ENCODE measurements at places on chromosomes 5 and 9.

DNA sequence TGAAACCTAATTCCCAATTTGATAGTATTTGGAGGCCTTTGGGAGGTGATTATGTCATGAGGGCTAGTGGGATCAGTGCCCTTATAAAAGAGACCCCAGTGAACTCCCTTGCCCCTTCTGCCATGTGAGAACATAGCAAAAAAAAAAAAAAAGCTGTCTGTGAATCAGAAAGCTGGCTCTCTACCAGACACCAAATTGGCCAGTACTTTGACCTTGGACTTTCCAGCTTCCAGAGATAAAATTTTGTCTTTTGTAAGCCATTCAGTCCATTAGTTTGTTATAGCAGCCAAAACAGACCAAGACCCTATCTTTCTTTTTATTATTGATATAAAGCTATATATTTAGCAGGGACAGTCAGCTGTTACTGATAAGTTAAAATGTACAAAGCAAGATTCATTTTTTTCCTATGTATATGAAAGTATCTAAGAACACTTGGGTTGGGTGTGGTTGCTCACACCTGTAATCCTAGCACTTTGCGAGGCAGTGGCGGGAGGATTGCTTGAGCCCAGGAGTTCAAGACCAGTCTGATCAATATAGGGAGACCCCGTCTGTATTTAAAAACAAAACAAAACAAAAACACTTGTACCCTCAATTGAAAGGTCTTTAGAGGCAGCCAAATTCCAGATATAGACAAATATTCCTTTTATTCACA, 8.1 kb upstream of the C5orf24 start:
- no peak for DNase-seq

DNA sequence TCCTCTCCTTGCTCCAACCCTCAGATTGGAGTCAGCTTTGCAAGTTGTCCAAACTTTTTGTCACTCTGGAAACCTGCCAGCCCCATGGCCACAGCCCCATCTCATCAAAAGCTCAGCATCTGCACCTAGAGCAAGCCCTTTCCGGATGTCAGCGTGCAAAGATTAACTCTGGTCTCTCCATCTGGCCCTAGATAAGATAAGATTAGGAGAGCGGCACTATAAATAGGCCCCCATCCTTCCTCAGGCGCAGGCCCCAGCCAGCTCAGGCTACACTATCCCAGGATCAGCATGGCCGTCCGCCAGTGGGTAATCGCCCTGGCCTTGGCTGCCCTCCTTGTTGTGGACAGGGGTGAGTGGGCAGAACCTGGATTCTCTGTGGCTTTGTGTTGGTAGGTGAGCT, at the start of gene SPINK4:
Gene SPINK4 (plus strand): TSS at position 247 of the 400 bp plus-strand sequence. CDS start 42 bp downstream, at position 289.
- no peak for DNase-seq

DNA sequence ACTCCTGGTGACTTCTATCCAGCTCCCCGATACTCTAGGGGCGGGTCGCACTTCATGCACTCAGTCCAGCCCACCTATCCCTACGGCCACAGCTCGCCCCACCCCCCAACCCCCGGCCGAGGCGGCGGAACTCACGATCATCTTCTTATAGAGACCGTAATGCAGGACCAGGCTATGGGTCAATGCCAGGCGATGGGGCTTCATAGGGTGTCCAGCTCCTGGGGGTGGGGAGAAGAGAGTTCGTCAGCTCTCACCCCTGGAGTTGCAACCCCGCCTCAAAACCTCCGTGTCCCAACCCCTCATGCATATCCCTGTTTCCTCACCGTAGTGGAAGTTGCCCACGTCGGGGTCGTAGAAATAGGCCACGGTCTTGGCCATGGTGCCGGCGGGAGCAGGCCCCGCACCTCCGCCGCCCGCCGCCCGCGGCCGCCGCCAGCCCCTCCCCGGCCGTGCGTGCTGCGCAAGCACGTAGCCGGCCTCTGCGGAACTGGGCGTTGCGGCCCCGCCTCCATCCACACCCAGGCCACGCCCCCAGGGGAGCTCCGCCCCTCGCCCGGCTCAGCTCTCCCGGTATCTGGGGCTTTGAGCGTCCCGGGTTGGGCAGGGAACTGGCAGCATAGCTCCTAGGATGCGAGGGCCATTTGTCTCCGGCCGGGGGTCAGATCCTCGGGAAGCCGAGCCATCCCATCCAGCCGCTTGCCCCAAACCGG, at the start of the genes HDAC3 and RELL2:
Gene HDAC3 (minus strand): TSS at position 437 of the 710 bp plus-strand sequence. CDS start 59 bp downstream, at position 378.
Gene RELL2 (plus strand): TSS at position 585 of the 710 bp plus-strand sequence. CDS start 1,229 bp downstream, outside the sequence.
- DNase-seq, result peak; percentile 97

- DNase-seq, result no peak
Observed at GRCh38 chr5:38500573-38501260, 55.7 kb downstream of the LIFR start.

- no peak for DNase-seq
Observed at GRCh38 chr9:134406366-134407120, 80.3 kb downstream of the RXRA start.

DNA sequence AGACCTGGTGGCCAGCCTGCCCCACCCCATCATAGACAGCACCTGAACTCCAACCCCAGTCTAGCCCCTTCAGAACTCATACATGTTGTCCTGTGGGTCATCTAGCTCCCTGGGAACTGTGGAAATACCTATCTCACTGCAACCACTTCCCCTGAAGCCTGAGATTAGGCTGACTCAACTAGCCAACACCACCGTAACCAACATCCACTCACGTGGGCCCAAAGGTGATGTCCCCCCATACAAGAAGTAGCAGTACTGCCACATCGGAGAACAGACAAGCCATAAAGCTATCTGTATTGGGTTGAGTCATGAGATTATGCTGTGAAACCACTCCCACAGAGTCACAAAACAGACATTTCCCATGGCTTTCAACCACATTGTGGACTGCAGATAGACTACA, 46.6 kb downstream of the OSMR start:
- no peak for DNase-seq

- DNase-seq, result no peak
Observed at GRCh38 chr9:88773627-88774244, 217.5 kb upstream of the S1PR3 start.

- no peak for DNase-seq
Observed at GRCh38 chr5:5593391-5593790, 170.9 kb downstream of the ICE1 start.

GRCh38 chr5:113446358-113446927, 11.7 kb upstream of the TSSK1B start:
- DNase-seq, result no peak

DNA sequence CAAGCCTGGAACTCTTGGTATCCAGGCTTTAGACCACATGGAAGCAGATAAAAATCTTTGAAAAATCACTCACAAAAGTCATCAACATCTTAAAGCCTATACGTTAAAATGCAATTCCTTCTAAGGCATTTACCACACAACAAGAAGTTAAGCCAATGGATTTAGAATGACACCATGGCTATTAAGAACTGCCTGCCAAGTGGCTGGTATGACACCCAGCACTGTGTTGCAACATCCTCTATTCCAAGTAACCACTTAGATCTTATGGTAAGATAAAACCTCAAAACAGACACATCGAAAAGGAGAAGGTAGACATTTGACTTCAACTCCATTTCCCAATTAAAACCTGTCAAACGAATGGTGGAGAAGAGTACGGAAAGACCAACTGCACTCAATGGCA, 344.2 kb upstream of the SLC30A5 start:
- DNase-seq, result no peak

- peak; percentile 42 for DNase-seq
Observed at GRCh38 chr9:4339357-4339756, 39.5 kb upstream of the GLIS3 start.

DNA sequence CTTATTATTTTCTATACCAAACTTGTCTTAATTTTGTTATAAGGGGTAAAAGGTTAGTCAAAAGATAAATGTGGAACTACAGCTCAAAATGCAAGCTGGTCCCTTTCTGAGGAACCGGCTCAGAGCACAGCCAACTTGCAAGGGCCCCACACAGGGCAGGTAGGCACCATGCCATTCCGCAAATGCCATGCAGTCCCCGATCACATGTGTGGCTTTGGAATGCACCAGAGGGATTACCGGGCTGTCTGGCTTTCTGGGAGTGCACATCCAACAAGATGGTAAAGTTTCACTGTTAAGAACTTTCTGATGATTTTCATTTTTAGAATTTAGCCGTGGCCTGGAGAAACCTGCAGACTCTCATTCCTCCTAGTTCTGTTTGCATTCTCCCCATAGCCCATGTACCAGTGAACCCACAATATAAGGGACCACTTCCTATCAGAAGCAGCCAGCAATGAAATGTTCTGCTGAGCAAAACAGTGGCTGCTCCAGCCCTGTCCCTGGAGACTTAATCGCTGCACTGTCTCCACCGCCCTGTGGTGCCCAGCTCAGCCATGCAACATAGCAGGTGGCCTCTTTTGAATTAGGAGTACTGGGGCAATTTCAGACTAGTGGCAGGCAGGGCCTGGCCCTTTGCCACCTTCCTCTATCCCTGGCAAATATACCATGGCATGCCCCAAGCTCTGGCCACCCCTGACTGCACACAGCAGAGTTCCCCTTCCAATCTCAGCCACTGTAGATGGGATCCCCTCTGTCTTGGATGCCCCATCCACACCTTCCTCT, 11.4 kb downstream of the SHB start:
- DNase-seq, result no peak

GRCh38 chr5:98827161-98827560, 53.7 kb downstream of the RGMB start:
- DNase-seq, result no peak

DNA sequence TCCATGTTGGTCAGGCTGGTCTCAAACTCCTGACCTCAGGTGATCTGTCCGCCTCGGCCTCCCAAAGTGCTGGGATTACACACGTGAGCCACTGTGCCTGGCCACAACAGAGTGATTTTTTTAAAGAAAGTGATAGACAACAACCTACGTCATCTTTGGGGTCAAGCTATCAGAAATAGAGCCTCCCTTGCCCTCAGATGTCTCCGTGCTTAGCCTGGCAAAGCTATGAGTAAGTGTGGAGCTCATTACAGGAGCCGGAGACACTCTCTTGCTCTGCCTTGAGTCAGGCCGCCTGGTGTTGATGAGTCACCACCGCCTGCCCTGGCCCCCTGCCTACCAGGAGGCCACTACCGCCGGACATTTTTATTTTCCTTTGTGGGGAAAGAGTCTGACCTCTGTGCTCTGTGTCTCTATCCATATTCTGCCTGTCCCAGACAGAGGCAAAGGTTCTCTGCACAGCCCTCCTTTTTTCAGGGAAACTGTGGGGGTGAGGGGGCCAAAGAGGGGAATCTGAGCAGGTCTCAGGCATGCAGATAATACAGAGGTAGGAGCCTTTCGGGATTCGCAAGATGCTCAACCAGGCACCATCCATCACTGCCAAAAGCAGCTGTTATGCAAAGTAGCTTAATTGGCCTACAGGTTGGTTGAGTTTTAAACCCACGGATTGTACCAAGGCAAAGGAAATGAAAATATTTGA, 123.7 kb upstream of the CPEB4 start:
- DNase-seq, result no peak

DNA sequence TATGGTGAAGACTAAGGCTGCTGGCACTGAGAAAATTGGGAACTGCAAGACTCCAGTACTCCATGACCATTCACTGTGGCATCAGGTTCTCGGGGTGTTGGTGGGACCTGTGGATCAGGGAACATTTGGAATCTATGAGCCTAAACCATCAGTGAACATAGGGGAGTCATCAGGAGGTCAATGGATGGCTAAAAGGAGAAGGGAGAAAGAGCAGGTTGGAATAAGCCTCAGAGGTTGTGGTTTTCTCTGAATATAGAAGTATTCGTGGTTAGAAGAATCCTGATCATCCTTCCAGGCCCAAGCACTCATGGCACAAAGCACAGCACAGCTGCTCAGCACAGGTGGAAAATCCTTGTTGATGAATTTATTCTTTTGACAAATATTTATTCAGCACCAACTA, 156.6 kb downstream of the SEMA6A start:
- DNase-seq, result no peak

GRCh38 chr5:91058575-91058974, 324.5 kb downstream of the ARRDC3 start:
- DNase-seq, result no peak

GRCh38 chr9:128055344-128056040, 11.6 kb downstream of the NAIF1 start:
- DNase-seq, result no peak

GRCh38 chr9:16869882-16870595, 431 bp downstream of the BNC2 start:
- no peak for DNase-seq

DNA sequence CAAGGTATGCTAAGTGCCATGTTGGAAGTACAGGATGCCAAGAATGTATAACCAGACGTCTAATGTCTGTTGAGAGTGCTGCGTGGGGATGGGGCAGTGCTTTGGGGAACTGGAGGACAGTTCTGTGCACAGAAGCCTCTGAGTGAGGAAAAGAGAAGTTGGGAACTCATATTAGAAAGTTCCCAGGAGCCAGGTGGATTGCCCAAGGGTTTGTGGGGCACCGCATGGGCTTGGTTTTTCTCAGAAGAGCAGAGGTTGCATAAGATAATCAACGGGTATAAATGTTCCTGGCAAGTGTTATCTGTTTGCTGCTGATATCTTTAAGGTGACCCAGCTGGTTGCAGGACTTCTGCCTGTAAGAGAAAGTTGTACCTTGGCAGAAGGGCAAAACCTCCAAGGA, 13.1 kb downstream of the HRH2 start:
- DNase-seq, result no peak

DNA sequence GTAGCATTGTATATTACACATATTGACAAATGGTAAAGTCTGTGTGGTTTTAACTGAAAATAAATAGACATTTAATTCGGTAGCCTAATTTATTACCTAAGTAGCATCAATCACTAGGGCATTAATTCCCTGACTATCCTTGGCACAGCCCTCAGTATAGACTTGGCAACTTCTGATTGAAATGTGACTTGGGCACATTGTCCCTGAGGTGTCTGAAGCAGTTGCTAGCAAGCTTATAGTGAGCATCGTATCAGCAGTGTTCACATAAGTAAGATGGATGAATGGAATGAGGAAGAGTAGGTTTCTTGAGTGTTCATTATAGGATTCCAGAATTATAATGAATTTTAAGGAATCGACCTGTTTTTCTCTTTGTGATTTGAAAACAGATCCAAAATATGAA, 16.1 kb downstream of the LURAP1L start:
- no peak for DNase-seq
